ENCODE measurements at places on chromosomes 1 and 21.

- DNase-seq, result no peak
Measured at GRCh38 chr1:191134796-191135195, 657.1 kb upstream of the BRINP3 start.

GRCh38 chr1:12034381-12034801 lies 15.1 kb downstream of the MIIP start:
- no peak for DNase-seq

DNA sequence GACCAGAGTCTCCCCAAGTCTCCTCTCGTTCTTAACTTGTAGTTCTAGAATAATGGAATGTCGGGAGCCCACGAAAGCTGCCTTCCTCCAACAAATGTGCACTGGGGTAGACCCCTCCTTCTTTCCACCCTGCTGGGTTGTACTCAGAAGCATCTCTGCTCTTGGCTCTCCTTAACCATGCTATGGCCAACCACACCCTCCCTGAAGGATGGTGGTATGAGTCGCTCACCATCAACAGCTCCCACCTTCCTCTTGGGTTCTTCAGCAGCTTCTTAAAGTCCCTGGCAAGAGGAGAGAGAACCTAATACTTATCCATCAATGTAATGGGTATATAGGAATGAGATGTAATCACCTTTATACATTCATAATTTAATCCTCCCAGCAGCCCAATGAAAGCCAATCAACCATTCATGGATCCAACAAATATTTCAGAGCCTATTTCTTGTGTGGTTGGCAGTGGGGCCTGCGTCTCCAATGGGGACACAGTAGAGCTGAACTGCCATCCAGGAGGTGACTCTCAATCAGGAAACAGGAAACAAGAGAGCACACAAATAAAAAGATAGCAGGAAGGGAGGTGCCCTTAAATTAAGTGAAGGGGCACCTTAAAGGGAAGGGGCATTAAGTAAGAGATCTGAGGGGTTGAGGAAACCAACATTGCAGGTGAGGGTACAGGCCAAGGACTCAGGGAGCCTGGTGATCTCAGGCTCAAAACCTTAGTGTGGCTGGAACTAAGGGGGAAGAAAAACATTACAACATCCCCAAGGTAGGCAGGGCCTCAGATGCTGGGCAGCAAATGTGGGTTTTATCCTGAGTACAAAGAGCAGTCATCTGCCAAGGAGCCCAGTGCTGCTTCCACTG lies 64.4 kb upstream of the ETS2 start:
- DNase-seq, result no peak

- DNase-seq, result no peak
Measured at GRCh38 chr1:213779228-213779627, 208.5 kb upstream of the PROX1 start.

DNA sequence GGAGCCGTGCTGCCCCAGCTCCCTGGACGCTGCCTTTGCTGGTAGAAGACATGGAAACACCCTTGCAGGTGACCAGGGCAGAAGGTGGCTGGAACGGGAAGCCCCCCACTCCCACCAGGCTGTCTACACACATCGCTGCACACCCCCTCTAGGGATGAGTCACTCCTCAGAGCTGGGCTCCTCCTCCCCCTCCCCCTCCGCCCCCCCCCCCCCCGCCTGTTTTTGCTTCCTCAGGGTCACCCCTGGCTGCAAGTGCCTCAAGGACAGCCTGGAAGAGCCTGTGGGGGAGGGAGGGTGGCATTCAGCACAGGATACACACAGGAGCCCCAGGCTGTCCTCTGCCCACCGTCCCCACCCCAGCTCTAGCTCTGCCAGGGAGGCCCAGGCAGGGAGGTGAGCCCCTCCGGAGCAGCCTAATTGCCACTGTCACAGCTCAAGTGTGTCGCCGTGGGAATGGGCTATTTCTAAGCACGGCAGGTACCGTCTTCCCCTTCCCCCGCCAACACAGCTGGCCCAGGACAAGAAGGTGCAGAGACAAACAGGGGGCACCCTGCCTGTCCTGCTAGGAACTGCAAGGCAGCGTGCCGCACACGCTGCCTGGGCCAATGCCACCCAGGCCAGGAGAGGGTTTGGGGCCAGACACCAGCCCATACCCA lies 2.5 kb downstream of the FNDC10 start:
- no peak for DNase-seq

GRCh38 chr1:228979774-228980173 lies 244.5 kb downstream of the RHOU start:
- peak; percentile 6 for DNase-seq

DNA sequence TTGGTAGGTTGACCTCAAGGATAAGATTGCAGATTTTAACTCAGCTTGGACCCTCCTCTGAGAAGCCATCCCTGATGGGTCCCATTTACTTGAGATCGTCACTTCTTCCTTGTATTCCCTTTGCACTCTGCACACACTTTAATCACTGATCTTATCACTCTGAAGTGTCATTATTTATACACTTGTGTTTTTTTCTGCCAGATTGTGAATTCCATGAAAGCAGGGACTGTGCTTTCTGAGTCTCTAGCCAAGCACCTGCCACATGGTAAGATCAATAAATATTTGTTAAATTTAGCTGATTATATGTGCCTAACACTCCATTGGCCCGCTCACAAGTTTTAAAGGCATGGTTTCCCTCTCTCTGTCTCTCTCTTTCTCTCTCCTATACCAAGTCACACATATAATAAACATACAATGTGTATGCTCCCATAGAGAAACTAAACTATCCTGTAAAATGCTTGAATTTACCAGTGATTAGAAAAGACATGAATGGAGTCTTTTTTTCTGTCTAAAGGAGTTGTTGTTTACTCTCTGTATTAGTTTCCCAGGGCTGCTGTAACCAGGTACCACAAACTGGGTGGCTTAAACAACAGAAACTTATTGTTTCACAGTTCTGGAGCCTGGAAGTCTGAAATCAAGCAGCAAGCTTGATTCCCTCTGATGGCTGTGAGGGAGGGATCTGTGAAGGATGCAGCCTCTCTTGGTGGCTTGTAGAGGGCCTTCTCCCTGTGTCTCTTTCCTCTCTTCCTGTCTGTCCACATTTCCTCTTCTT lies 105.2 kb upstream of the GADD45A start:
- DNase-seq, result no peak

GRCh38 chr1:33895396-33895795 lies 31.5 kb downstream of the HMGB4 start:
- DNase-seq, result no peak

- no peak for DNase-seq
Measured at GRCh38 chr1:37862330-37862729, 2.9 kb upstream of the MTF1 start.

Data from liver (tissue), 10 donors.